ENCODE measurements at places on chromosomes 12 and 14. TPM values are rescaled to one million over a fixed set of nuclear protein-coding genes. Genes with fewer than 3 reads are reported as not detected.

DNA sequence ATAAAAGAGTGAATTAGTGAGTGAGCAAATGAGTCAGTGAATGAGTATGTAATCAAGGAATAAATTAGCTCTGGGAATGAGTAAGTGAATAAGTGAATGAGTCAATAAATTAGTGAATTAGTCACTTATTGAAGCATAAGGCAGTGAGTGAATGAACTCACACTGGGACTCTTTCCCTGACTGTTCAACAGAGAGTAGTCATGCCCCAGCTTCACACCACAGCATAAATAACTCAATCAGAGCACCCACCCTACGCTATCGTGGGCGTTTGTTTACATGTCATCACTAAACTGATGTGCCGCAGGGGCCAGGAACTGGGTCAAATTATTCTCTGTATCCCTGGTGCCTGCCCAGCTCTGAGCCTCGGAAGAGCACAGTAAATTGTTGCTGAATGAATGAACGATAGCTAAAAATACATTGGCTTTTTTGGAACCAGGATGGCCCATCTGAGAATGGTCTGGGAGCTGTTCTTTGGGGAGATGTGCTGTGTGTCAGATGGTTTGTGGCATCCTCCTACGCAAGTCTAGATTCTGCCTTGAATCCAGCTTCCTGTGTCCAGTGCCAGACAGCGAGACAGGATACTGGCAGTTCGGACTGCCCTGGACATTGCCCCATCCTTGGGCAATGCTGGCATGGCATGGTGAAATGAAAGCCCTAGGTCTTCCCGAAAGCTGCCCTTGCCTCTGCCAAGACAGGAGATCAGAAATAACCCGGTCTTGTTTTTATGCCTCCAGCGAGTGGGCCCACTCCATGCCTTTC is 98.0 kb upstream of the RTL1 start:
- no peaks in the 10 kb centered on the region for H3K36me3 ChIP-seq
- 0 out of 2 replicates have a peak, but pooled peaks cover 3% of the 10 kb centered on the region for H3K27me3 ChIP-seq
- H3K27ac ChIP-seq, result no peak overlapping the region
- no peaks in the 10 kb centered on the region for H3K4me1 ChIP-seq
- H3K4me3 ChIP-seq, result no peak overlapping the region
- peak; percentile 16 for DNase-seq

- DNase-seq, result no peak
- H3K4me1 ChIP-seq, result no peaks in the 10 kb centered on the region
- H3K27me3 ChIP-seq, result no peaks in the 10 kb centered on the region
- H3K4me3 ChIP-seq, result no peak overlapping the region
- H3K36me3 ChIP-seq, result no peaks in the 10 kb centered on the region
Measured at GRCh38 chr12:93839064-93839463, 161.9 kb downstream of the CRADD start.

GRCh38 chr12:123115409-123116121 is 35.3 kb downstream of the PITPNM2 start:
- no peaks in the 10 kb centered on the region for H3K4me1 ChIP-seq
- no peak for DNase-seq
- H3K27me3 ChIP-seq, result no peaks in the 10 kb centered on the region
- H3K4me3 ChIP-seq, result no peak overlapping the region

GRCh38 chr14:65318636-65319506 is 93.7 kb upstream of the FUT8 start:
- DNase-seq, result peak; percentile 92
- H3K36me3 ChIP-seq, result no peaks in the 10 kb centered on the region
- peak overlapping the region; percentile 56 for H3K4me3 ChIP-seq
- no peaks in the 10 kb centered on the region for H3K27me3 ChIP-seq

GRCh38 chr12:14243941-14244340 is 121.5 kb upstream of the ATF7IP start:
- no peak for DNase-seq
- no peak overlapping the region for H3K4me3 ChIP-seq
- no peak overlapping the region for H3K27ac ChIP-seq
- no peaks in the 10 kb centered on the region for H3K27me3 ChIP-seq
- H3K36me3 ChIP-seq, result no peaks in the 10 kb centered on the region

- DNase-seq, result no peak
- no peaks in the 10 kb centered on the region for H3K27me3 ChIP-seq
- H3K4me1 ChIP-seq, result no peaks in the 10 kb centered on the region
- no peak overlapping the region for H3K27ac ChIP-seq
Measured at GRCh38 chr14:105943973-105944602, 417.7 kb downstream of the TMEM121 start.

- H3K27me3 ChIP-seq, result no peaks in the 10 kb centered on the region
- H3K36me3 ChIP-seq, result no peaks in the 10 kb centered on the region
- H3K27ac ChIP-seq, result peak overlapping the region; percentile 90
- peak overlapping the region; percentile 51 for H3K4me3 ChIP-seq
- peaks cover 90% of the 10 kb centered on the region for H3K4me1 ChIP-seq
Measured at GRCh38 chr14:69695322-69696203, 71.4 kb upstream of the SRSF5 start.

The SMIM41 gene
- total RNA-seq, result 0.75 TPM

The NID2 gene
- not detected for total RNA-seq

The TPH2 gene
- total RNA-seq, result not detected

The NCAPD2 gene
- total RNA-seq, result 103 TPM
